Activated CD8-positive, alpha-beta memory T cell treated with anti-CD3 and anti-CD28 coated beads, Interleukin-2, amount 10 ng/mL, durations not matched to agents 7 days and 5 days (primary cell): ENCODE measurements at places on chromosomes 3 and 15. TPM values are rescaled to one million over a fixed set of nuclear protein-coding genes. Genes with fewer than 3 reads are reported as not detected.

The GHSR gene
- not detected for total RNA-seq

The VIPR1 gene
- 0.14 TPM for total RNA-seq

The MLF1 gene
- total RNA-seq = 3.3 TPM

The ACKR4 gene
- total RNA-seq = not detected

The LYZL4 gene
- total RNA-seq = not detected

The TTLL3 gene
- 77.5 TPM for total RNA-seq

The NLGN1 gene
- total RNA-seq = not detected

The P3H2 gene
- total RNA-seq = not detected

The CFAP100 gene
- not detected for total RNA-seq

The HCN4 gene
- total RNA-seq = not detected
